ENCODE measurements at places on chromosomes 2 and 18. TPM values are rescaled to one million over a fixed set of nuclear protein-coding genes. Genes with fewer than 3 reads are reported as not detected.

Gene ACMSD
- not detected for total RNA-seq

Gene DNAH6
- total RNA-seq: under 0.01 TPM

Gene GAREM1
- total RNA-seq: 1.5 TPM

Gene MC2R
- total RNA-seq: not detected

Gene MBD2
- 43.8 TPM for total RNA-seq

Gene RAB3GAP1
- total RNA-seq: 73.2 TPM

Gene TEKT4
- total RNA-seq: not detected

Gene UGT1A3
- not detected for total RNA-seq

Gene EMILIN1
- total RNA-seq: 251 TPM
